Ascending aorta (tissue), 2 donors: ENCODE measurements at places on chromosomes 7 and 10.

DNA sequence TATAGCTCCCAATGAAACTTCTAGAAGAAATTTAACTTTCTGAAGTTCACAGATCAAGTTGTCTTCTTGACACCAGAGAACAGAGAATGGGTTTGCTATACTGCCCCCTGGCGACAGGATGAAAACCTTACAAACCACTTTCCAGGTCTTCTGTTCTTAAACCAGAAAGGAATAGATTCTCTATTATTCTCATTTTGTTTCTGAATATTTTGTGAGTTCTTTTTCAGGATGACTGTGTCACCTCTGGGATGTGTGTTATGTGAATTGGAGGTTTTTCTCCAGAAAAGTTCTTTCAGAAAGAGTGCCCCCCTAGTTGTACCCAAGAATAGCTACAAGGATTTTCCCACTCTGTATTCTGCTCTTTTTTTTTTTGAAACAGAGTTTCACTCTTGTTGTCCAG, 6.3 kb downstream of the IFT22 start:
- H3K27ac ChIP-seq = no peak overlapping the region
- H3K36me3 ChIP-seq = peaks cover 22% of the 10 kb centered on the region
- no peaks in the 10 kb centered on the region for H3K27me3 ChIP-seq
- DNase-seq = no peak

- no peak overlapping the region for H3K4me3 ChIP-seq
- H3K36me3 ChIP-seq = no peaks in the 10 kb centered on the region
- H3K27ac ChIP-seq = peak overlapping the region; percentile 54
- peaks cover 40% of the 10 kb centered on the region for H3K4me1 ChIP-seq
- no peak for DNase-seq
These were observed 259.1 kb upstream of the MKLN1 start for GRCh38 chr7:131068604-131069021.

GRCh38 chr10:125265579-125265955, 105.2 kb upstream of the CTBP2 start:
- DNase-seq = no peak
- no peaks in the 10 kb centered on the region for H3K36me3 ChIP-seq
- H3K27ac ChIP-seq = no peak overlapping the region
- no peaks in the 10 kb centered on the region for H3K4me1 ChIP-seq
- H3K27me3 ChIP-seq = no peaks in the 10 kb centered on the region
- no peak overlapping the region for H3K4me3 ChIP-seq

- H3K4me1 ChIP-seq = peaks cover 5% of the 10 kb centered on the region
- no peaks in the 10 kb centered on the region for H3K27me3 ChIP-seq
- H3K27ac ChIP-seq = peak overlapping the region; percentile 12
- no peak for DNase-seq
These were observed 48.8 kb downstream of the SEMA3C start for GRCh38 chr7:80869821-80870751.

GRCh38 chr10:84991301-84991700, 662.9 kb downstream of the CCSER2 start:
- H3K36me3 ChIP-seq = no peaks in the 10 kb centered on the region
- no peaks in the 10 kb centered on the region for H3K27me3 ChIP-seq
- no peak overlapping the region for H3K4me3 ChIP-seq
- H3K4me1 ChIP-seq = no peaks in the 10 kb centered on the region
- no peak for DNase-seq

DNA sequence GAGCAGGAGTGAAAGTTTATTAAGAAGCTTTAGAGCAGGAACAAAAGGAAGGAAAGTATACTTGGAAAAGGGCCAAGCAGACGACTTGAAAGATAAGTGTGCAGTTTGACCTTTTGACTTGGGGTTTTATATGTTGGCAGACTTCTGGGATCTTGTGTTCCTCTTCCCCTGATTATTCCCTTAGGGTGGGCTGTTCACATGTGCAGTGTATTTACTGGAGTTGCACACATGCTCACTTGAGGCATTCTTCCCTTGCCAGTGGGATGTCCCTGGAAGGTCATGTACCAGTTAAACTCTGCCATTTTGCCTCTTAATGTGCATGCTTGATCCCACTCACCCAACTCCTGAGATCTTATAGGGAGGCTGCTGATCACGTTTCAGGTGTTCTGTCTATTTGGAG, 23.4 kb upstream of the ARHGAP12 start:
- H3K36me3 ChIP-seq = no peaks in the 10 kb centered on the region
- DNase-seq = no peak
- no peak overlapping the region for H3K27ac ChIP-seq

- no peaks in the 10 kb centered on the region for H3K27me3 ChIP-seq
- H3K27ac ChIP-seq = no peak overlapping the region
- no peaks in the 10 kb centered on the region for H3K36me3 ChIP-seq
These were observed 90.8 kb upstream of the NRG3 start for GRCh38 chr10:81784111-81784597.

DNA sequence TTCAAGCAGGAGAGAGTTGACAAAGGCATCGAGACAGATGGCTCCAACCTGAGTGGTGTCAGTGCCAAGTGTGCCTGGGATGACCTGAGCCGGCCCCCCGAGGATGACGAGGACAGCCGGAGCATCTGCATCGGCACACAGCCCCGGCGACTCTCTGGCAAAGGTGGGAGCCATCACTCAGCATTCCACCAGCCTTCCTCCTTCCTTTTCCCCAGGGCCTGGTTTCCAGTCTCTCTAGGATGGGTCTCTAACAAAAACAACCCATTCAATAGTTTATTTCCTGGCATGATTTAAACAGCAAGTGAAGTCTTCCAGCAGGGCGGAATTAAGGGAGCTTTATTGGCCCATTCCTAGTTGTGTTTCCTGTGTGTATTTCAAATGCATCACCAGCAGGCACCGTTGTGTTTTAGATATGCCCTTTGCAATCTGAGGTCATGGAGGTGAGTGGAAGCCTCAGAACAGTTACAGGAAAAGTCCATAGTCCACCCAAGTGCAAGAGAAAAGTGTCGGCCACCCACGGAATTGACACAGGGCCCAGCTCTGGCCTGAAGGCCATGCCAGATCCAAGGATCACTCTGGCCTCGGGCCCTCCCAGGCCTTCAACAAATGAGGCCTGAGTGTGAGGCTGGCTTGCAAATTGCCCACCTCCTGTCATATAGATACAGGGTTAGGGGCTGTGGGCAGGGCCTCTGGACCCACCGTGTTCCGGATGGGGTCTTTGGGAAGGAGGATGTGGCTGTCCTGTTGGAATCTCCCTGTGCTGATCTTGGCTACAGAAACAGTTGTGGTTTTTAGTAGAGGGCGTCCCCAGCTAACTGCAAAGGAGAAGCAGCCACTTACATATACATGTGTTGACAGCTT, 46.9 kb upstream of the TRIM8 start:
- no peaks in the 10 kb centered on the region for H3K27me3 ChIP-seq
- peak overlapping the region; percentile 54 for H3K27ac ChIP-seq
- no peak for DNase-seq
- H3K4me3 ChIP-seq = no peak overlapping the region
- peaks cover 2% of the 10 kb centered on the region for H3K36me3 ChIP-seq
- H3K4me1 ChIP-seq = peaks cover 13% of the 10 kb centered on the region

DNA sequence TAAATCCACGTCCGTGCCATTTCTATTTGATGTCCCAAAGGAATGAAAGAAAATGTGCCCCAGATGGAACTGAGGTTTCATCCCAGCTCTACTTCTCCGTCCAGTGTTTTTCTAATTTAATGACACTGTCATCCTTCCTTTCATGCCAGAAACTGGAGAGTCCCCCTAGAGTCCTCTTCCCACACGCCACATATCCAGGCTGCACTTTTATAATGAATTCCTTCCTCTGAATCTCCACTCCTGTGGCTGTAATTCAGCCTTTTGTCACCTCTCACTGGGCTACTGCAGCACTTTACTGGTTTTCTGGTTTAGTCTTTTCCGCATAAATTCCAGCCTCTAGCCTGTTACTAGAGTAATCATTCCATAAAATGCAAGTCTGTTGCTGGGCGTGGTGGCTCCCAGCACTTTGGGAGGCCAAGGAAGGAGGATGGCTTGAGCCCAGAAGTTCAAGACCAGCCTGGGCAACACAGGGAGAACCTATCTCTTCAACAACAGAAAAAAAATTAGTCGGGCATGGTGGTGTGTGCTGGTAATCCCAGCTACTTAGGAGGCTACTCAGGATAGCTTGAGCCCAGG, 142.6 kb upstream of the RHEB start:
- DNase-seq = no peak
- H3K27me3 ChIP-seq = no peaks in the 10 kb centered on the region
- H3K36me3 ChIP-seq = no peaks in the 10 kb centered on the region
- peaks cover 3% of the 10 kb centered on the region for H3K4me1 ChIP-seq

- no peaks in the 10 kb centered on the region for H3K4me1 ChIP-seq
- DNase-seq = no peak
- no peak overlapping the region for H3K27ac ChIP-seq
- H3K27me3 ChIP-seq = no peaks in the 10 kb centered on the region
- H3K4me3 ChIP-seq = no peak overlapping the region
- H3K36me3 ChIP-seq = no peaks in the 10 kb centered on the region
These were observed 204.0 kb downstream of the PTPRN2 start for GRCh38 chr7:158383665-158384064.

- no peak overlapping the region for H3K4me3 ChIP-seq
- no peaks in the 10 kb centered on the region for H3K4me1 ChIP-seq
- no peaks in the 10 kb centered on the region for H3K27me3 ChIP-seq
- H3K36me3 ChIP-seq = no peaks in the 10 kb centered on the region
These were observed 66.4 kb downstream of the MTURN start for GRCh38 chr7:30201161-30201666.

DNA sequence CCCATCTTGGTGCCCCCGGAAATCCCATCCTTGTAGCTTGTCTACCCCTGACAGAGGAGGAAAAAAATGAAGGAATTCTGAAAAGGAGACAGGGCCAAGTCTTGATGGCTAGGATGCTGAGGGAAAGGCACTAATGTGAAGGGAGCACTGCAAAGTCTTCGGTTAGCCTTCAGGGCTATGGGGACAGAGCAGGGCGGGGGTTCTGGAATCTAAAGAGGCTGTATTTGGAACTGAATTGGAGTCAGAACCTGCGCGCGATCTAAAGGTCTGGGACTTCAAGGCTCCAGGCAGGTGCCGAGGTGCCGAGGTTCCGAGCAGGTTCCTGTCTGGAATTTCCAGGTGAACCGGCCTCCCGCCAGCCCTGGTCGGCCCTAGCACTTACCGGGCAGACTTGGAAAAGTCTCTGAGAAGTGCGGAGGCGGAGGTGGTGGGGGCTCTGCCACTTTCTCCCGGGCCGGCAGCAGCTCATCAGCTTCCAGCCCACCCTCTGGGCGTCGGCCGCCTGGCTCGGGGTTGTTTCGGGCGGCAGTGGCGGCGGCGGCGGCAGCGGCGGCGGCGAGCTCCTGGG, 781 bp downstream of the GBX1 start:
- H3K36me3 ChIP-seq = no peaks in the 10 kb centered on the region
- peaks cover 13% of the 10 kb centered on the region for H3K27me3 ChIP-seq
- no peak for DNase-seq
- H3K4me3 ChIP-seq = peak overlapping the region; percentile 65

GRCh38 chr10:126160971-126161630, 227.2 kb downstream of the ADAM12 start:
- H3K27ac ChIP-seq = no peak overlapping the region
- H3K27me3 ChIP-seq = no peaks in the 10 kb centered on the region
- DNase-seq = no peak
- no peaks in the 10 kb centered on the region for H3K4me1 ChIP-seq

DNA sequence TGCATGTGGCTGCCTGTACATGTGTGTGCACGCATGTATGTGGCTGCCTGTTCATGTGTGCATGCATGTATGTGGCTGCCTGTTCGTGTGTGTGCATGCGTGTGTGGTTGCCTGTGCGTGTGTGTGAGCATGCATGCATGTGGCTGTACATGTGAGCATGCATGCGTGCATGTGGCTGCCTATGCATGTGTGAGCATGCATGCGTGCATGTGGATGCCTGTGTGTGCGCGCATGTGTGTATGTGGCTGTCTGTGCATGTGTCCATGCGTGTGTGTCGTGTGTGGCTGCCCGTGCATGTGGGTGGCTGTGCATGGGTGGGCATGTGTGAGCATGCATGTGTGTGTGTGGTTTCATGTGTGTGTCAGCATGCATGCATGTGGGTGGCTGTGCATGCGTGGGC, 218.3 kb downstream of the ELFN1 start:
- H3K4me3 ChIP-seq = no peak overlapping the region
- no peak overlapping the region for H3K27ac ChIP-seq
- H3K27me3 ChIP-seq = no peaks in the 10 kb centered on the region
- DNase-seq = no peak
- H3K36me3 ChIP-seq = peaks cover 11% of the 10 kb centered on the region
- H3K4me1 ChIP-seq = no peaks in the 10 kb centered on the region

- no peaks in the 10 kb centered on the region for H3K36me3 ChIP-seq
- H3K27ac ChIP-seq = no peak overlapping the region
- no peaks in the 10 kb centered on the region for H3K27me3 ChIP-seq
- H3K4me3 ChIP-seq = no peak overlapping the region
- H3K4me1 ChIP-seq = no peaks in the 10 kb centered on the region
These were observed 720.2 kb upstream of the FZD8 start for GRCh38 chr10:36362257-36362656.

GRCh38 chr7:67348171-67348570, 351.5 kb downstream of the TYW1 start:
- H3K27me3 ChIP-seq = no peaks in the 10 kb centered on the region
- no peak overlapping the region for H3K4me3 ChIP-seq
- DNase-seq = no peak
- H3K4me1 ChIP-seq = no peaks in the 10 kb centered on the region
- no peak overlapping the region for H3K27ac ChIP-seq

GRCh38 chr10:73989594-73990150, 8.2 kb upstream of the VCL start:
- no peak overlapping the region for H3K4me3 ChIP-seq
- DNase-seq = no peak
- no peaks in the 10 kb centered on the region for H3K27me3 ChIP-seq
- H3K4me1 ChIP-seq = no peaks in the 10 kb centered on the region
- no peaks in the 10 kb centered on the region for H3K36me3 ChIP-seq

- no peak overlapping the region for H3K27ac ChIP-seq
- no peak overlapping the region for H3K4me3 ChIP-seq
- H3K36me3 ChIP-seq = no peaks in the 10 kb centered on the region
These were observed 533.0 kb upstream of the GALNT17 start for GRCh38 chr7:70598976-70599375.

- H3K4me1 ChIP-seq = no peaks in the 10 kb centered on the region
- DNase-seq = no peak
- no peak overlapping the region for H3K27ac ChIP-seq
- H3K4me3 ChIP-seq = no peak overlapping the region
These were observed 57.1 kb downstream of the SLIT1 start for GRCh38 chr10:97128516-97129154.

- H3K27ac ChIP-seq = no peak overlapping the region
- H3K36me3 ChIP-seq = no peaks in the 10 kb centered on the region
- H3K27me3 ChIP-seq = no peaks in the 10 kb centered on the region
These were observed 145.2 kb downstream of the FRMD4A start for GRCh38 chr10:14185316-14186045.

- H3K4me3 ChIP-seq = no peak overlapping the region
- no peaks in the 10 kb centered on the region for H3K36me3 ChIP-seq
- no peak overlapping the region for H3K27ac ChIP-seq
These were observed 29.3 kb downstream of the INPP5A start for GRCh38 chr10:132566892-132567291.

DNA sequence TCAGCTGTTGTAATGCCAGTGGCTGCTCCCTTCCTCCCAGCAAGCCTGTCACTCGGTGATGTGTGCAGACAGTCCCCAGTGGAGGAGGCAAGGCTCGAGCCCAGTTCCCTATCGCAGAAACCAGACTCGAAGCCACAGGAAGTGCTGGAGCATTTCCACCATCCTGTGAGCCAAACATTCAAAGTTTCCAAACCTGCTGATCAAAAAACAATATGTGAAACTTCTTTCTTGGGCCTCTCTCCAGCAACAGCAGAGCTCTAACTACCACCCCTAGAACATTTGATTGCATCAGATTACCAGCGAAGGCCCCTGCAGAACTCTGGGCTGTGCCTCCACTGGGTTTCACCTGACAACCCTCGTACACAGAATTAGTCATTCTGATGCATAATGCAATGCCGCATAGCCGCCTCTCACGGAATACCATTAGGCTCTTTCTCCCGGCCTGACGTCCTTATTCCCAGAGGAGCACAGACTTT, 94.0 kb downstream of the ELMO1 start:
- no peaks in the 10 kb centered on the region for H3K27me3 ChIP-seq
- H3K4me3 ChIP-seq = no peak overlapping the region
- peaks cover 8% of the 10 kb centered on the region for H3K4me1 ChIP-seq
- no peaks in the 10 kb centered on the region for H3K36me3 ChIP-seq
- H3K27ac ChIP-seq = peak overlapping the region; percentile 82
- DNase-seq = peak; percentile 90
